ENCODE measurements at places on chromosomes 2 and 18. TPM values are rescaled to one million over a fixed set of nuclear protein-coding genes. Genes with fewer than 3 reads are reported as not detected.

DNA sequence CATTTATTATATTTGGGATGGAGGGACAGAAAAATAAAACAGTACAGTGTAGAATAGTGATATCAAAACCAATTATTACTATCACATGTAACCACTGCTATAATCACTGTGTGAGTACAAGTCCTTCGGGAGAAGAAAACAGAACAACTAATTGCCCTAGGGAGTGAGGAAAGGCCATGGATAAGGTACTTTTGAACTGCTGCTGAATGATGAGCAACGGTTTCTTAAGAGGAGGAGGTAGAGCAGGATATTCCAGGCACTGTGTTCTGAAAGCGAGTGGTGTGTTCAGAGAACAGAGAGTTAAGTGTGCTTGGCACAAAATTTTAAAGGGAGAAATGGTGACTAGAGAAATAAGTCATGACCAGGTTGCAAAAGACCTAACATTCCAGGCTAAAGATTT is 134.2 kb downstream of the CALCRL start:
- H3K27me3 ChIP-seq = no peaks in the 10 kb centered on the region
- H3K27ac ChIP-seq = no peak overlapping the region
- no peaks in the 10 kb centered on the region for H3K4me1 ChIP-seq
- no peak overlapping the region for H3K4me3 ChIP-seq
- no peaks in the 10 kb centered on the region for H3K36me3 ChIP-seq

GRCh38 chr2:156473445-156473844 is 37.3 kb downstream of the GPD2 start:
- H3K27me3 ChIP-seq = no peaks in the 10 kb centered on the region
- DNase-seq = no peak
- H3K4me3 ChIP-seq = no peak overlapping the region
- H3K36me3 ChIP-seq = no peaks in the 10 kb centered on the region

GRCh38 chr2:45859682-45860081 is 208.2 kb downstream of the PRKCE start:
- DNase-seq = no peak
- no peaks in the 10 kb centered on the region for H3K27me3 ChIP-seq
- H3K27ac ChIP-seq = no peak overlapping the region
- no peak overlapping the region for H3K4me3 ChIP-seq
- H3K36me3 ChIP-seq = no peaks in the 10 kb centered on the region

Gene XDH
- total RNA-seq = 0.08 TPM

Gene POTEC
- total RNA-seq = not detected

GRCh38 chr2:47555368-47555767 is 152.4 kb downstream of the MSH2 start:
- DNase-seq = no peak
- no peaks in the 10 kb centered on the region for H3K27me3 ChIP-seq
- H3K27ac ChIP-seq = no peak overlapping the region
- no peaks in the 10 kb centered on the region for H3K4me1 ChIP-seq
- H3K36me3 ChIP-seq = no peaks in the 10 kb centered on the region

Gene LRATD1
- 2.5 TPM for total RNA-seq

DNA sequence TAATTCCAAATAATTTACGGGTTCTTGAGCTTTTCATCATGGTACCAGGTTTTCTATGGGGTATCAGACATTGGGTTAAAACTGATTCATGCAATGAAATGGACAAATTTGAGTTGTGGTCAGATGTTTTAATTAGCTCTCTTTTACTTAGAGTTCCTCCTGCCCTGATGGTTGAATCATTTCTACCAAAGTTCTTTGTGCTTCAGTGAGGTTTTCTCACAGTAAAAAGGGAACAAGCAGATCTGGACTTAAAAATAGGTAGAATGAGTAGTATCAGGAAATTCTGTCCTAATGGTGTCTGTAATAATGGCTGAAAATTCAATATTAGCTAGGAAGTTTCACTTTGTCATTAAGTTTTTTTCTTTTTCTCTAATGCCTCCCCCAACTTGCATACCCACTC is 159.7 kb upstream of the LRRTM1 start:
- H3K4me3 ChIP-seq = no peak overlapping the region
- H3K4me1 ChIP-seq = no peaks in the 10 kb centered on the region
- DNase-seq = no peak
- H3K36me3 ChIP-seq = no peaks in the 10 kb centered on the region
- no peaks in the 10 kb centered on the region for H3K27me3 ChIP-seq

GRCh38 chr18:33812186-33812585 is 234.2 kb downstream of the ASXL3 start:
- no peak for DNase-seq
- H3K4me1 ChIP-seq = no peaks in the 10 kb centered on the region
- H3K36me3 ChIP-seq = no peaks in the 10 kb centered on the region

Gene KYNU
- 6.0 TPM for total RNA-seq

DNA sequence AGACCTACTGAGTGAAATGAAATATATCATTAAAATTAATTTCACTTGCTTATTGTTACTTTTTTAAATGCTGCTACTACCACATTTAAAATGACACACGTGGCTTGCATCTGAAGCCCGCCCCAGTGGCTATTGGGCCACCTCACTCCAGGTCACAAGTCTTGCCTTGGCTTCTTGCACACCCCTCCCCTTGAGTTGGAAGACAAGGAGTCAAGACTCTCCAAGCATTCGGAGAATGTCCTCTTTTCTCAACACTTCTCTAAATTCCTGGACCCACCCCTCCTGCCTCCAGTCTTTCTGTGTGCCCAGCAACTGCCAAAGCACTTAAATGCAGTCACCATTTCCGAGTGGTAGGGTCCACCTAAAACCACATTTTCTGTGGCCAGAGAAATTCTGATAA is 73.4 kb downstream of the ZBTB7C start:
- H3K27ac ChIP-seq = no peak overlapping the region
- no peaks in the 10 kb centered on the region for H3K27me3 ChIP-seq
- no peaks in the 10 kb centered on the region for H3K4me1 ChIP-seq
- H3K36me3 ChIP-seq = no peaks in the 10 kb centered on the region
- DNase-seq = no peak
- no peak overlapping the region for H3K4me3 ChIP-seq

- H3K36me3 ChIP-seq = peaks cover 34% of the 10 kb centered on the region
- H3K27ac ChIP-seq = no peak overlapping the region
Measured at GRCh38 chr18:70127359-70127758, 78.1 kb downstream of the RTTN start.

DNA sequence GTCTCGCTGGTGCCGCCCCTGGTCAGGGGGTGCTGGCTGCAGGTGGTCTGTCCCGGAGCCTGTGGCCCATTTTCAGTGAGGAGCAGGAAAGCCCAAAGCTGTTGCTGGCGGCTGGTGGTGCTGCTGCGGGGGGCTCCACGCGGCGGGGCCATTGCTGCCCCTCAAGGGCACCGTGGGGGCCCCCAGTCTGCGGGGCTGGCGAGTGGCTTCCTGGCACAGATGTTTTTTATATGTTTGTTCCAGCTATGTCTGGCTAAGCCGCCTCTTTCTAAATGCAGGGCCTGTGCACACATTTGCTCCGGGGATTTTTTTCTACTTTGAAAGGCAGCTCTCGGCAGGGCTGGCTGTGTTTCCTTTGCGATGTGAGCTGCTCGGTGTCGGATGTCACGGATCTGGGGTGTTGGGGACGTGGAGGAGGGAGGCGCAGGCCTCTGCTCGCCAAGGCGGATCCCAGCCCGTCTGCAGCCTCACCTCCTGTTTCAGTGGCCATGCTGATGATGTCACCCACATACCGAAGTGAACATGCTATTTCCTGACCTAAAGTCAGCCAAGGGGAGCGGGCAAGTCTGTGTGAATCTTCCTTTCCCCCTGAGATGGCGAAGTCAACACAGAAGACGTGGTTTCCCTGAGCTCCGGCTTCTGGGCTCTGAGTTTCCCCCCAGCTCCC is 112.0 kb upstream of the CTDP1 start:
- H3K4me1 ChIP-seq = peaks cover 10% of the 10 kb centered on the region
- no peaks in the 10 kb centered on the region for H3K36me3 ChIP-seq
- H3K27ac ChIP-seq = peak overlapping the region; percentile 66
- H3K27me3 ChIP-seq = no peaks in the 10 kb centered on the region
- H3K4me3 ChIP-seq = no peak overlapping the region
- DNase-seq = peak; percentile 66

DNA sequence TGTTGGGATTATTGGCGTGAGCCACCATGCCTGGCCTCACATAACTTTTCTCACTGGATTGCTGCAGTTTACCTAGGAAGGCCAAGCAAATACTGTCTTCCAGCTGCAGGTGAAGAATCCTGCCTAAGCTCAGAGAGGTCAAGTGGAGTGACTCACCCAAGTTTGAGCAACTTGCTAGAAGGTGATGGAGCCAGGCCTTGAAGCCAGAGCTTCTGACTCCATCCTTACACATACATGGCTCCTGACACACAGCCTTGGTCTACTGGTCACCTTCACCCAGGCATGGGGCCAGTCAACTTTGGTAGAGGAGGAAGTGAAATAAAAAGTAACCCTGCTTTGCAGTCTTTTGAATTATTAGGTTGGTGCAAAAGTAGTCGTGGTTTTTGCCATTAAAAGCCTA is 93.5 kb downstream of the VWA3B start:
- no peak for DNase-seq
- H3K4me3 ChIP-seq = no peak overlapping the region
- H3K27ac ChIP-seq = no peak overlapping the region
- H3K4me1 ChIP-seq = no peaks in the 10 kb centered on the region

- no peak for DNase-seq
- H3K4me3 ChIP-seq = no peak overlapping the region
- H3K36me3 ChIP-seq = no peaks in the 10 kb centered on the region
- no peak overlapping the region for H3K27ac ChIP-seq
- H3K4me1 ChIP-seq = no peaks in the 10 kb centered on the region
- no peaks in the 10 kb centered on the region for H3K27me3 ChIP-seq
Measured at GRCh38 chr18:3826021-3826420, 376.0 kb downstream of the TGIF1 start.

DNA sequence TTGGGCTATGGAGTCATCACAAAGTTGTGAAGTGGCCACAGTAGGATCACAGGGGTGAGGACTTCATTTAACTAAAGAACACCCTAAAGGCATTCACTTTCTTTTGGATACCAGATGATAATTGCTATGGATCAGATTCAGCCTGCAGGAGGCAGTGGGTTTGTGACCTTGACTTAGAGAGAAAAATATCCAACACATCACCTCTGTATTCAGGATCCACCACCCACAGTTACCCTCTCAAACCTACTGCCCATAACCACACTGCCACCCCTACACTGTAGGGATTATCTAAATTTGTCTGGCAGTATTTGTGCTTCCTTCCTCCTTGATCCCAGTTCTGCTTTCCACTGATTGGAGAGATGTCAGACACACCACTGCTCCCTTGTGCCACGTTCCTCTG is 269.4 kb downstream of the MYCN start:
- DNase-seq = no peak
- H3K4me3 ChIP-seq = no peak overlapping the region
- no peaks in the 10 kb centered on the region for H3K27me3 ChIP-seq
- H3K4me1 ChIP-seq = no peaks in the 10 kb centered on the region
- no peaks in the 10 kb centered on the region for H3K36me3 ChIP-seq
- H3K27ac ChIP-seq = no peak overlapping the region

DNA sequence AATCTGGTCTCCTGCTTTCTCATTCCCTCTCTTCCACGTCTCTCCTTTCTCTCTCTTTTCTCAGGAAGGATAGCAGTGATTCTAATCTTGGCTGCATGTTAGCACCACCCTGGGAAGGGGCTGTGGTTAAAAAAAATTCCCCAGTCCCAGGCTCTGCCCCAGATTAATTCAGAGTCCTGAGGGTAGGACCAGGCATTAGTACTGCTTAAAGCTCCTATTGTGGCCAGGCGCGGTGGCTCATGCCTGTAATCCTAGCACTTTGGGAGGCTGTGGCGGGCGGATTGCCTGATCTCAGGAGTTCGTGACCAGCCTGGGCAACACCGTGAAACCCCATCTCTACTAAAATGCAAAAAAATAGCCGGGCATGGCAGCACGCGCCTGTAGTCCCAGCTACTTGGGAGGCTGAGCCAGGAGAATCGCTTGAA is 35.4 kb upstream of the EML4 start:
- no peak overlapping the region for H3K27ac ChIP-seq
- peaks cover 21% of the 10 kb centered on the region for H3K4me1 ChIP-seq
- no peak for DNase-seq
- no peaks in the 10 kb centered on the region for H3K27me3 ChIP-seq

GRCh38 chr2:48467637-48468036 is 62.3 kb upstream of the STON1 start:
- DNase-seq = no peak
- H3K27ac ChIP-seq = no peak overlapping the region
- H3K27me3 ChIP-seq = no peaks in the 10 kb centered on the region
- peaks cover 60% of the 10 kb centered on the region for H3K36me3 ChIP-seq

DNA sequence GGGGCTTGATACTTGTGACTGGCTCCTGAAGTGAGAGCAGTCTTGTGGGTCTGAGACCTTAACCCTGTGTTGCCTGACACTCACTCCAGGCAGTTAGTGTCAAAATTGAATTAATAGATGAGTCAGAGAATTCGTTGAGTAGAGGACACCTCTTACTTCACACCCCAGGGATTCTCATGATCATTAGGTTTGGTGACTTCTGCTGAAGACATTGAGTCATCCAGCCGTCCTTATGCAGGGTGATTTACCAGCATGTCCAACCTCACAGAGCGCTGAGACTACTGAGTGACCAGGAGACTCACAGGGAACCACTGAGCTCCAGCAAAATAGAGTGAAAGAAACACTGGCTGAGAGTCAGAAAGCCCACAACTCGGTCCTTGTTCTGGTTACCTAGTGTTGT is 36.0 kb upstream of the EVA1A start:
- H3K27ac ChIP-seq = no peak overlapping the region
- H3K27me3 ChIP-seq = no peaks in the 10 kb centered on the region
- no peaks in the 10 kb centered on the region for H3K36me3 ChIP-seq

- H3K36me3 ChIP-seq = no peaks in the 10 kb centered on the region
- no peaks in the 10 kb centered on the region for H3K27me3 ChIP-seq
- no peaks in the 10 kb centered on the region for H3K4me1 ChIP-seq
- no peak overlapping the region for H3K4me3 ChIP-seq
- no peak overlapping the region for H3K27ac ChIP-seq
Measured at GRCh38 chr18:49768051-49768391, 45.3 kb downstream of the ACAA2 start.

Gene ZBTB7C
- 7.5 TPM for total RNA-seq

GRCh38 chr2:9950521-9951271 is 797 bp upstream of the GRHL1 start:
- no peaks in the 10 kb centered on the region for H3K36me3 ChIP-seq
- H3K27me3 ChIP-seq = peaks cover 5% of the 10 kb centered on the region
- peaks cover 15% of the 10 kb centered on the region for H3K4me1 ChIP-seq

DNA sequence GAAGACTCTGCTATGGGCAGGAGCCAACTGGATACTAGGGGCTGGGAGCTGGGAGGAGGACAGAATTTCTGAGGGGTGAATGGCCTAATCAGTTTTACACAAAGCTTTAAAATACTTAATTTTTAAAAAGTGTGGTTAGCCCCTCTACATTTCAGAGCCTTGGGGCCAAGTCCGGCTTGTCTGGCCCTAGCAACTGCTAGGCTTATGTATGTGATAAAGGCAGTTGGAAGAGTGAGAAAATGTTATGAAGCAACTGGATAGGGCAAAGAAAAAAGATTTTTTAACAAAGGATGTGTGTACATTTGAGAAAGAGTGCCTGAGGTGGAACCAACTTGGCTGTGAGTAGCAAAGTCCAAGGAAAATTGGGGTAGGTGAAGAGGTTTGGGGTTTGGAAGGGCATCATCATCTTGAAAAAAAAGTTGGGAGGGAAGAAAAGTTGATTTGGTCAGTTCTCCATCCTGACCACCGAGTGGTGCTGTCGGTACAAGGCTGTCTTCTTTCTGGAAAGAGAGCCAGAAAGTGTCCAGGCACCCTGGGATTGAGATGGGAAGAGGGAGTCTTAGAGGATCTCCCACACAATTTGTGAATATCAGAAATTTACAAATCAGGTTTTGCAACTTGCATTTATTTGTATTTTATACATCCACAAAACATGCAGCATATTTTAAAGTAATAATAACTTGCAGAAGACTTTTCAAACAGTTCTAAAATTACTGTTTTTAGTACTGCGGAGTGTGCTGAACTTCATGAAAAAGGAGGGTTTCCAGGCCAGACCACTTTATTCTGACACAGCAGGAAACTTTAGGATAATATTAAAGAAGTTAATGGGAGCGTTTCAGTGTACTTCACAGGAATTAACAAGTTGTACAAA is 10.5 kb upstream of the CDK15 start:
- H3K4me3 ChIP-seq = no peak overlapping the region
- H3K27ac ChIP-seq = no peak overlapping the region
- H3K36me3 ChIP-seq = no peaks in the 10 kb centered on the region
- DNase-seq = no peak

Measured in heart left ventricle (tissue), 16 donors.